Stimulated activated CD4-positive, alpha-beta T cell treated with anti-CD3 and anti-CD28 coated beads, Interleukin-2, amount 100 ng/mL, for 24 hours (primary cell): ENCODE measurements at places on chromosomes 1 and 21.

DNA sequence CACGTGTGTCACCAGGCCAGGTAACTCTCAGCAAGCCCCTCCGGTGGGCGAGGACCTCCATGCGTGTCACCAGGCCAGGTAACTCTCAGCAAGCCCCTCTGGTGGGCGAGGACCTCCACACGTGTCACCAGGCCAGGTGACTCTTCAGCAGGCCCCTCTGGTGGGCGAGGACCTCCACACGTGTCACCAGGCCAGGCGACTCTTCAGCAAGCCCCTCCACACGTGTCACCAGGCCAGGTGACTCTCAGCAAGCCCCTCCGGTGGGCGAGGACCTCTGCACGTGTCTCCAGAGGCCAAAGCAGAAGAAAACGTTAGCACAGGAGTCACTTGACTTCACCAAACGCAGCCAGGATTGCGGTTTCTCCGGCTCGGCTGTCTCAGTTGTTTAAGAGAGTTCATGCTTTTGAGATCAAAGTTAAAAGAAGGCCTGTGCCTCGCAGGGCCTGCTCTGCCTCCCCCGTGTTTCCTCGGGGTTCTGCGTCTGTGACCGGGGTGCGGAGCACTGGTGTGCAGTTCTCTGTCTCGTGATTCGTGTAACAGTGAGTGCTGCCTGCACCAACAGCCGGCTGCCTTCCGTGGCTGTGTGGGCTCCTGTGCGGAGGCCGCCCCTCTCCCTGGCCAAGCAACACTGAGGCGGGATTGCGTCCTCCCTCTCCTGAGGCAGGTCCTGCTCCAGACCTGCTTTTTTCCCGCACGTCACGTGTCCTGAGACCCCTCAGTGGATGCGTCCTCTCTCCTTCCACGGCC, 56.6 kb downstream of the PRKCZ start:
- no peak for DNase-seq

GRCh38 chr1:46278807-46279206, 24.6 kb downstream of the LRRC41 start:
- DNase-seq: no peak

DNA sequence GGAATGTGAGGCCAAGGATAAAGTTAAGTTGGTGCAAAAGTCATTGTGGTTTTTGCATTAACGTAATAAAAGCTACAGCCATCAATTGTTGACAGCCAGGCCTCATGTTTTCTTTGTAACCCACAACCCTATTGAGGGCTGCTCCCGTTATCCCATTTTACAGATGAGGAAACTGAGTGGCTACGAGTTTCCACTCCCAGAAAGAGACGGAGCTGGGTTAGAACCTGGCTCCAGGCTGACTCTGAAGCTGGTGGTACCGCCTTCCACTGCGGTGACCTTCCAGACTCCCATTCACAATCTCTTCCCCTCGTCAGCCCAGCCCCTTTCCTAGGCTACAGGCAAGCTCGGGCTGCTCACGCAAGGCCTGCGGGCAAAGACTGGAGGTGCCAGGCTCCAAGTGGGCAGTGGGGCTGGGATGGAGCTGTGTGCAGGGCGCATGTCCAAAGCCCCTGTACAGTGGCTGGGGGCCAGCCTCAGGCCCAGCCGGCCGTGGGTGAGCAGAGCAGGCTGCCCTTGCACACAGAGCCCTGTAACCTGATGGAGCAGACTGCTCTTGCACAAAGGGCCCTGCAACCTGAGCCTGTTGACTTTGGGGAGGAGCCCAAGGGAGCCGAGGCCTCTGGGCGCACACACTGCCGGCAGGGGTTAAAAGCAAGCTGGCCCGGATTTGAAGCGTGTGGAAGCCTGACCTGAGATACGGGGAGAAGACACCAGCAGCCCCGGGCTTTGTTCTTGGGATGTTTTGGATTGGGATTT, 97.4 kb upstream of the TMPRSS2 start:
- no peak for DNase-seq

- DNase-seq: no peak
Observed at GRCh38 chr1:6325482-6325881, 64.6 kb upstream of the GPR153 start.

- DNase-seq: peak; percentile 9
Observed at GRCh38 chr21:34869545-34869944, 179.6 kb downstream of the RUNX1 start.

- no peak for DNase-seq
Observed at GRCh38 chr1:156392452-156392853, 23.4 kb downstream of the RHBG start.

DNA sequence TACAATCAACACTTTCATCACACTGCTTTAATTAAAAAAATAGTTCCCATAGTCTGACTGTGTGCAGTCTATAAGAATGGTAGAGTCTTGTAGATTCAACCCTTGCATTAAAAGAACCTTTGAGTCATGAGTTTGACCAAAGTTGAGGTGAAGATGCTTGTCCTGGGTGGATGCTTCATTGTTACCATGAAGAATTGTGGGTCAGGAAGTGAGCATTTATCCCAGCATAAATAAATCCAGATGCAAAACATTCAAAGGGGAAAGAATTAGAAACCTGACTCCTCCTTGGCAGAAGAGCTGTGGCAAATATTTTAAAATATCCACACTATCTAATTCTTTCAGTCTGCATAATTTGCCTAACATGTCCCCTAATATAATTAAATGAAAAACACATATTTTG, 72.9 kb upstream of the SPAG17 start:
- DNase-seq: no peak

- DNase-seq: no peak
Observed at GRCh38 chr1:201268604-201269151, 14.6 kb upstream of the PKP1 start.

DNA sequence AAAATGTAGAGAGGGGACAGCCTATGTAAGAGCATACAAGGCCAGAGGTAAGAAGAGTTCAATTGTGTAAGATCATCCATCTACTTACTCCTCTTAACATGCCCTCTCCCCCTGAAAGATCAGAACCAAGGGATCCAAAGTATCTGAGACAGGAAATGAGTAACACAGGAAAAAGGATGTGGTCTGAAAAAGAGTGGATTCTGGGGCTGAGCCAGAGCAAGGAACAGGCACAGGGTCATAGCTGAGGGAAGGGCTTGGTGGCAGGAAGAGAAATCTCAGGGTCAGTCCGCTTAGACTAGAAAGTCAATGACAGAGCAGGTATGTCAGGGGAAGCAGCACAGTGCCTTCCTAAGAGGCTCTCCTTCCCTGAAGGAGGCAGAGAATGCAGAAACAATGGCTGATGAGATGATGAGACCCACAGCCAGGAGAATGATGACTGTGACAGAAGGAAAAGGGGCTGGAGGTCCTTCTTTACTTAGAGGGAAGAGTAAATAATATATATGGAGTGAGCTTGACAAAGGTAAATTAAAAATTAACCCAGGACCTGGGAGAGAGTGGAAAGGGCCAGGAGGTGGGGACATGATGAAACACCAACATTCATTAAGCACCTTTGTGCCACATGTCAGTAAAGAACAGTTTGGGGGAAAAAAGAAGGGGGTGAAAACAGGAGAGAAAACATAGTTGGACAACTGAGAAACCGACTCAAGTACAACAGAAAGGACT, 26.2 kb upstream of the A3GALT2 start:
- DNase-seq: no peak

DNA sequence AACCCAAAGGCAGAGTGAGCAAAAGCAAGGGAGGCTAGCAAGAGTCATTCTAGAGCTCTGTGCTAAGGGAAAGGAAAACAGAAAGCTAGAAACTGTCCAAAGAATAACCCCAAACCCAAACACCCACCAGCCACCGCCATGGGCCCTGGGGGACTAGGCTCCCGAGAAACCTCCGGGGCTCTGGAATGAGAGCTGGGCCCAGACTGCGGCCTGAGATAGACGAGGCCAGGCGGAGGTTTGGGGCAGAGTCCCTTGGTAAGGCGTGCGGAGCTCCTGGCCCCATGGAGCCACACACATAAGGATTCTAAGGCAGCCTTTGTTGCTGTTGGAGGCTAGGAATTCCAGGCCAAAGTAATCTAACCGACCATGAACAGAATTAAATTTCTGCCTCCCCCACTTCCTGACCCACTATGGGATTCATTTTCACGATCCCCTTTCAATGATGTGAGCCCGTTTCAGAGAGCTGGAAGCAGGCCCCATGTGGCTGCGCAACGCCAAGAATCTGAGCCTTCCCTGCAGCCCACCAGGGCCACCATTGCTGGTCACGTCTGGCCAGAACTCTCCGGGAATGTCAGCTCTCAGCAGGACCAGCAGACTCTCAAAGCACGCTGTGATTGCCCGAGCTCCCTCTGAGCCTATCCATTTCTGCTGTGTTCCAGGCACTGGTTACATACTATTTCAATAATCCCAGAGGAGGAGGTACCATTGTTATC, 145.0 kb downstream of the TRABD2B start:
- DNase-seq: no peak

- no peak for DNase-seq
Observed at GRCh38 chr1:72178266-72178665, 104.1 kb downstream of the NEGR1 start.

GRCh38 chr1:29767769-29768425, 531.6 kb downstream of the PTPRU start:
- DNase-seq: no peak

DNA sequence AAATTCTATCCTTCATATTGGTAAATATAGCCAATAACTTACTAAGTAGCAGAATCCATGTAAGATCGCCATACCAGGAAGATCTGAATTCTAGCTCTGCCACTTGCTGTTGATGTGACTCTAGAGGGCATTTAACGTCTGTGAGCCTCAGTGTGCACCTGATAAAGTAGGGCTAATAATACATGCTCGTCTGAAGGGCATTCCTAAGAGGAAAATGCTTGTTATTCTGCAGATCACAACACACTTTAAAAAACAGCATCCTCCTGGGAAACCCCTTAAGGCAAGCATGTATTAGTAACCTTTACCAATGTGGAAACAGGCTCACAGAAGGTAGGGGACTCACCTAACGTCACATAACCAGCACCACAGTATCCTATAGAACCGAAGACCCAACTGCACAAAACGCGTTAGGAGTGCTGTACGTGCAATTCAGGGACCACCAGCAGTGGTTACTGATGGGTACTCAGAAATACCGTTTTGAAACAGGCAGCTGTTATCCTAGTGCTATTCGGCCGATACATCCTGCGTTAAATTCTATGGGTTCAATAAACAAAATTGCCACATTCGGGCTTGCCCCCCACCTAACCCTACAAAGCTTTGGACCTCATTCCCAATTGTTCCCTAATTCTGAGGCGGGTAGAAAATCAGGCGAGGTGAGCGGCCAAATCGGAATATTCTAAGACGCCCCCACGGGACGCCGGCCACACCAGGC, 758 bp downstream of the DEPDC1 start:
- peak; percentile 0 for DNase-seq
